ENCODE measurements at places on chromosomes 4 and X.

- DNase-seq, result no peak
Observed at GRCh38 chrX:132958091-132958703, at the start of gene HS6ST2. TSS of gene HS6ST2 (minus strand) at chrX:132958629.

DNA sequence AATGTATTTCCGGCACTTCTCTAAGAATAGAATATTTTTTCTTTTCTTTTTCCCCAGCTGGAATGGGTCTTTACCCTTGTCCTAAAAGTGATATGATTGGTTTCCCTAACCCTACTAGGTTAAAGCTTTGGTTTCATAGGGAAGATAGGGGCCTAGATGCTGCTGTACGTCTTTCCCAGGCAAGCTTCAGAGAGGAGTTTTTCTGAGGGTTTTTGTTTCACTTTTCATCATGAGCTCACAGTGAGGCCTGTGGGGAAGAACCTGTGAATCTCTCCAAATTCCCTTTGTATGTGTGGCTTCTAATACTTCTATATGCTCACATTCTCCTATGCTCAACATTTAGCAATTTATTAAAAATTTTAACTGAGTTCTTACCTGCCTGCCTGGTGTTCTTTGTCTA lies 320.0 kb upstream of the PCDH18 start:
- no peak for DNase-seq

GRCh38 chr4:74618659-74619058 lies 173.7 kb downstream of the AREG start:
- DNase-seq, result no peak

GRCh38 chr4:122705009-122705408 lies 27.5 kb upstream of the BBS12 start:
- no peak for DNase-seq

- DNase-seq, result no peak
Observed at GRCh38 chr4:8005033-8005808, 65.6 kb upstream of the AFAP1 start.

- DNase-seq, result peak; percentile 16
Observed at GRCh38 chr4:82721819-82722423, 76.7 kb downstream of the SCD5 start.

DNA sequence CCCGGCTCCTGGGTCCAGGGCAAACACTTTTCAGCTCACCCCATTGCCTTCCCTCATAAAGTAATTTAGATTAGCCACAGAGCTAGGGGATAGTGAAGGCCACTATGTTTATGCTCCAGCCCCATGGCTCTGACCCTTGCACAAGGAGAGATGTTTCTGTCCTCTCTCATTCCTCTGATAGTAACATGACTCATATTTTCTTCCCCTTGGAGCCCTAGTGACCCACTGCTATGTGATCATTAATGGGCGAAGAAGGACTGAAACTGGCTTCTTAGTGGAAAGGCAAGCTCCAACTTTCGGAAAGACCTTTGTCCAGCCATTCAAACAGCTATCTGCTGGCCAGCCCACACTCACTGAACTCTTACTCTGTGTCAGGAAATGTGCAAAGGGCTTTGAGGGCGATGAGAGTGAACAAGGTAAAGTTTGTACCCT lies 12.3 kb downstream of the CLDN2 start:
- DNase-seq, result no peak

DNA sequence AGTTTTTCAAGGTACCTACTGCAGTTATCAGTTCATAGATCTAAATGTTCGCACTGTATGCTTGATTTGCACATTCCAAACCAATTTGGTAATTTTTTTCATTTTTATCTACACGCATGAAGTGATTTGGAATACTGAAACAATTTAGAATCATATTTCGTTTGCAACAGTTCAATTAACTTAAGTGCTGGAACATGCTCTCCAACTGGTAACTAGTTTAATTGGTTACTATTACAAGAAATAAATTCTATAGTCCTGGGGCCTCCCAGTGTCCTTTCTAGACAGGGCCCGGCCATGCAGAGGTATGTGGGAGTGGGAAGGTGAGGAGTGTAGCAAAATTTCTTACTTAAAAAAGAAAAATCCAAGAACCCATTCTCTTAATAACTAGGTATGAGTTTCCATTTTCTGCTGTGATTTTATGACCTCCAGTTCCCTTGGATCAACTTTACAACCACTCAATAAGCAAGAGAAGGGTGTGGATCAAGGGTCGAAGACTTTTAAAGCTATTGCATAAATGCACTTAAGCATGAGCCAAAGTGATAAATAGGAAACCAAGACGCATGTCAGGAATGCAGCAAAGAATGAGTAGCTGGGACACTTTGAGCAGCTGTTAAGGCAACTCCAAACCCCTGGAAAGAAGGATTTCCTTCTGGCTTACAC lies 106.9 kb downstream of the PPARGC1A start:
- DNase-seq, result no peak

GRCh38 chrX:39953879-39954278 lies 143.9 kb downstream of the BCOR start:
- DNase-seq, result peak; percentile 88

DNA sequence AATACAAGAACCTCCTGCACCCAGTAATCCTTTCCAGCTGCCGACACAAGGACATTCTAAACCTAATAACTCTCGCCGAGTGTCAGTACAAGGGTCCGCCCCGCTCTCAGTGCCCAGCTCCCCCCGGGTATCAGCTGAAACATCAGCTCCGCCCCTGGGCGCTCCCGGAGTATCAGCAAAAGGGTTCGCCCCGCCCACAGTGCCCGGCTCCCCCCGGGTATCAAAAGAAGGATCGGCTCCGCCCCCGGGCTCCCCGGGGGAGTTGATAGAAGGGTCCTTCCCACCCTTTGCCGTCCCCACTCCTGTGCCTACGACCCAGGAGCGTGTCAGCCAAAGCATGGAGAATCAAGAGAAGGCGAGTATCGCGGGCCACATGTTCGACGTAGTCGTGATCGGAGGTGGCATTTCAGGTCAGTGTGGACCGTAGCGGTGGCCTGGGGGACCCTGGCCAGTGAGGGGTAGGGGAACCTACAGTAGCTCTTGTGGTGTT lies at the start of gene MAOA:
MAOA (plus strand) TSS at position 295 of the 490 bp plus-strand sequence; CDS start at position 338, 43 bp downstream.
- DNase-seq, result peak; percentile 92

DNA sequence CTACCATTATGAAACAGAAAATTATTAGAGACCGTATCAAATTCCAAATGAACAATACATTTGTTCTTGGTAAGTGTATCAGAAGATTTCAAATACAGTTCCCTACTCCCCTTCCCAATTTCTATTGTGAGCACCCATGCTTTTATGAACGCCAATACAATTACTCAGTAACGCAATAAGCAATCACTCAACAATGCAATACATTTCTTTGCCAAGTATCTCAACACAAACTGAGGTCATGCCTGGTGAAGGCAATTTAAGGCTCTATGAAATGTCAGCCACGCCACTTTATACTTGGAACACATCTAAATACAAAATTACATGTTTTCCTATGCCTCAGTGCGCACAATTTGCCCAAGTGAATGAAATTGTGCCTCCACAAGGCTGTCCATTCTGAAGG lies 712 bp downstream of the PNPLA4 start:
- no peak for DNase-seq

DNA sequence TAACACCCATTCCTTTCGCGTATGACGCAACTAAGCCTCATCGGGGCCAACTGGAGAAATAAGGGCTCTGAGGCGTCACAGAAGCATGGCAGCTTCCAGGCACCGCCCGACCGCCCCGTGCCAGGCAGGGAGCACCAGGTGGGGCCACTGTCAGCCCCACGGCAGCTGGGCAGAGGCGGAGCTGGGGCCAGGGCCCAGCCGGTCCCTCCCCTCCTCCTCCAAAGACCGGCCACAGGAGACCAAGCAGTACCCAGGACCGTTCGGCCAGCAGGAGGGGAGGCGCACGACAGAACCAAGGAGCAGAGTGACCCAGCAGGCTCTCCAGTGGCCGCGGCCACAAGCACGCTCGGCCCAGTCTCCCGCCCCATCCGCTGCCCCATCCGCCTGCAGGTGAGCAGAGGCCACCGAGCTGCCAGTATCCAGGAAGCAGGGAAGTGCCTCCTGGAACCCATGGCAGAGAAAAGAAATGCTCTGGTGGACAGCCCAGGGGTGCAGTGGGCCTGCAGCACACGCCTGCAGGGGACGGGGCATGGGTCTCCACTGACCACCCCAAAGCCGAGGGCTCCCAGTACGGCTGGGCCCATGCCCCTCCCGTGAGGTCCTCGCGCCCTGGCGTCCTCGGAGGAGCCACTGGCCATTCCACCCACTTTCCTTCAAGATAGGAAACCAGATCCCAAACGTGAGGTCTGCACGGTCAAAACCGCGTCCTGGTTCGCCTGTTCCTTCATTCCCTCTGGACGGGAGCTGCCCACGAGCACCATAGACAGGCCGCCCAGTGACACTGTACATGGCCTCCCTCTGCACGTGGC lies 9.6 kb downstream of the CTBP1 start:
- no peak for DNase-seq

GRCh38 chrX:41047878-41048534 lies 37.2 kb upstream of the USP9X start:
- no peak for DNase-seq

DNA sequence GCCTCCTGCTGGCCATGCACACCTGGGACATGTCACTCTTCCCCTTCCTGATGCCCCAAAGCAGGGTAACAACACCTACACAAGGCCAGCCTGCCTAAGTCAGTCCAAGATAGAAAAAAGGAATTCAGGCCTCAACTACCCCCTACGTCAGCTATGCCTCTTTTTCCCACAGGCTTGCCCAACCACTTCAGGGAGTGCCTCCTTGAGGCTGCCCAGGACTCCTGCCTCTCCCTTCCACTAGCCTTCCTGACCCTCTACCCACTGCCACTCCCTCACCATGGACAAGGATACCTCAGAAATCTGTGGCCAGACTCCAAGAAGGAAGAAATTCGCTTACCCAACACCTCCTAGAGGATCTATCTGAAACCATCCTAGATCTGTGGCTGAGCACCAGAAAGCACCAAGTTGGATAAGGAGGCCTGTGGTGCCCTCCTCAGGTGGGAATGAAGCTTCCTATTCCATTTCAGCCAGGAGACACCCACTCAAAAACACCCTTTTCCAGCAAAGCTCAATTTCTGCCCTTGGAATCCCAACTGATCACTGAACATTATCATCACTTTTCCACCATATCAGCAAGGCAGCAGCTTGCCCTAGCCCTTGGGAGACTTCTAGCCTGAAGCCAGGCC lies 1.8 kb downstream of the KDM5C start:
- DNase-seq, result no peak

GRCh38 chr4:70902577-70903290 lies 565 bp downstream of the MOB1B start:
- peak; percentile 15 for DNase-seq

- DNase-seq, result no peak
Observed at GRCh38 chr4:182177166-182177565, 66.0 kb upstream of the TENM3 start.

GRCh38 chr4:98661371-98662054 lies 3.1 kb upstream of the TSPAN5 start:
- no peak for DNase-seq

- DNase-seq, result no peak
Observed at GRCh38 chrX:153981771-153982533, 9.4 kb downstream of the TMEM187 start.

DNA sequence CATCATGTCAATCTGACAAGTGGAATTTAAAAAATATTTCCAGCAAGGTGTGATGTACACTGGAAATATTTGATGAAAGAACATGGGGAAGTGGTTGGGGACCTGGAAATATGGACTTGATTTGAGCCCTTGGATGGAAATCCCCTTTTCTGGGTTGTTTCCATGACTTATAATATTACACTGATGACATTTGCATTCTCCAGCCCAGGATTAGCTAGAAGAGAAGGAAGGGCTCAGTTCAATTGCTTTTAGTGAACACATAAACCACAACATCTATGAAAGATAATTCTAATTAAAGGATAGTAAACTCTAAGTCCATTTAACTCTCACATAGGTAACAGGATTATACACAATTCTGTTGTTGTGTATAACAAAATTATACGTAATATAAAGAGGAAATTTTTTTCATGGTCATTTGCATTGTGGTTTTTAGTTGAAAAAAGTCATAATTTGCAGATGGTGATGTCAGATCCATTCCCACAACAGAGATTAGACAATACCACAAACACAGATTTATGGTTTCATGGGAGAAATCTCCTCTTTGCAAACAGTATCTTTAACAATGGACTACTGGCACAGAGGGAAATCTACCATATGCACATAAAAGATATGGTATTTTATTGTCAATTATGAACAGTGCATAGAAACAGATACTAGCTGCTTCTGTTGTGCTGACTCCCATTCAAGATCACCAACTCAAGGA lies 126.5 kb downstream of the DKK2 start:
- DNase-seq, result no peak

GRCh38 chr4:129821963-129822362 lies 726.0 kb downstream of the C4orf33 start:
- DNase-seq, result no peak

DNA sequence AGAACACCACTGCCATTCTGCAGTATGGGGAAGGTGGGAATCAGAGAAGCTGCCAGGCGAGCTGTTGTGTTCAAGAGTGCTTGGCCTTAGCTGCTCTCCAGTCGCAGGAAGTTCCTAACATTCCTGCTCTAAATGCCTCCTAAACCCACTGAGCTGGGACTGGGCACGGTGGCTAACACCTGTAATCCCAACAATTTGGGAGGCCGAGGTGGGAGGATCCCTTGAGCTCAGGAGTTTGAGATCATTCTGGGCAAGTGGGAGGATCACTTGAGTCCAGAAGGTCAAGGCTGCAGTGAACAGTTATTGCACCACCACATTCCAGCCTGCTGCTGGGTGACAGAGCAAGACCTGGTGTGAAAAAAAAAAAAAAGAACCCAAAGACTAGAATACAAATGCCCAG lies 690.3 kb upstream of the FAM241A start:
- DNase-seq, result no peak

DNA sequence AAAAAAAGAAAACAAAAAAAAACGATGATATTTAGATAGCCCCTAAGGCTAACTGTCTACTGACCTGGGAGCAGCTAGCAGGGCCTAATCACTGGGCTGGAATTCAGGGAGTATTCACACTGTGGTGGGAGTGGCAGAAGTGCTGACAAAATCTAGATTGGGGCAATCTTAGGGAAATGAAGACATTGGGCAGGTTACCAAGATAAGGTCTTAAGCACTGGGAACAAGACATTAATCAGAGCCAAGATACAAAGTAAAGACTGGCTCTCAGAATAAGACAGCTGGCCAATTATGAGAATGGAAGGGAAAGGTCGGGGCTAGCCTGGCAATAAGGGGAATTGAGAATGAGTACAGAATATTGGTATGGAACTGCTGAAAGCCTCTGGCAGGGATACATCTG lies 100.2 kb upstream of the GRIA3 start:
- no peak for DNase-seq

DNA sequence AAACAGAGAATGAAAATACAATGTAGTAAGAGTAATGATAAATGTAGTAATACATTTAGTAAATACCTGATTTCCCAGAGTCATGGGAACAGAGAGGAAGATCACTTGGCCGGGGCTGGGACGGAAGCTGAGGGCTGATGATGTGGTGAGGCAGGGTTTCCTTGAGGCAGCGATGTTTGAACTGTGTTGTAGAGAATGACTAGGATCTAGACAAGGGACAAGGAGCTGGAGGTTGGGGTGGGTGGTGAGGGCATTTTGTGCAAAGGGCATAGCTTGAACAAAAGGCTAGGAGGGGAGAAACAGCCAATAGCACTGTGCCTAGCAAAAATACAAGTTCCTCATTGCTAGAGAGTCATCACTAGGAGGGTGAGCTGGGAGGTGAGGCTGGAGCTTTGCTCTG lies 64.3 kb upstream of the RAPGEF2 start:
- no peak for DNase-seq

GRCh38 chr4:15799701-15800100 lies 21.6 kb downstream of the CD38 start:
- DNase-seq, result no peak

GRCh38 chr4:7073526-7074390 lies 5.9 kb upstream of the GRPEL1 start:
- peak; percentile 15 for DNase-seq
